Stimulated activated naive CD8-positive, alpha-beta T cell treated with anti-CD3 and anti-CD28 coated beads, Interleukin-15, Interleukin-2, amounts not matched to agents 100 U/mL and 50 U/mL, for 24 hours (primary cell): ENCODE measurements at places on chromosomes 12 and 14.
A peak's percentile ranks its signal among the peaks of the same experiment; 100 is the strongest.

DNA sequence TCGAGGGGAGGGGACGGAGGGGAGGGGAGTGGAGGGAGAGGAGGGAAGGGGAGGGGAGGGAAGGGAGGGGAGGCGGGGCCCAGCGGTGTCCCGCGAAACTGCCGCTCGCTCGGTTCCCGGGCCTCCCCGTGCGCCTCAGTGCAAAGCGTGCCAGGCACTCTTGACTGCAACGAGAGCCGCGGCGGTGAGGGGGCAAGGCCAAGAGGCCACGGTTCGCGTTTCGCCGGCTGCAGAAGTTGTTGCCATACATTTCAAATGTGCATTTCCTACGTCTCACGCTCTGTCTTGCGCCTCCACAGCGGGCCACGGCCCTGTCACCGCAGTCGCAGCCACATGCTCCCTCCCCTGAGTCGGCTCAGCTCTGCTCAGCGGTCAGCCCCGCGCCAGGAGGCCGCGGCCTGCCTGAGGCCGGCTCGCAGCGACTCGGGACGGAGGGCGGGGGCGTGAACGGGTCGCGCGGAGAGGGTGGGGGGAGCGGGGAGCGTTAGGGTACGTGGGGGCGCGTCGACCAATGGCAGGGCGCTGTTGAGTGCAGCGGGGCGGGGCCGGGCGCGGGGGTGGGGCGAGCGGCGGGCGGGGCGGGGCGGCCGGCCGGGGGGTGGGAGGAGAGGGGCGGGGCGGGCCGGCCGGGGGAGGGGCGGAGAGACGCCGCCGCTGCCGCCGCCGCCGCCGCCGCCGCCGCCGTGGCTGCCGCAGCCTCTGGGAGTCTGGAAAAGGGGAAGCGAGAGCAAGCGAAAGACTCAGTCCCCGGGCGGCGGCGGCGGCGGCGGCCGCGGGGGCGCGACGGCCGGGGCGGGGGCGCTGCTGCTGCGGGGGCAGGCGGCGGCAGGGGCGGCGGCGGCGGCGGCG, at the start of gene PPP2R5C:
PPP2R5C (plus strand) TSS at position 678 of the 849 bp plus-strand sequence. CDS start 185 bp downstream, outside the sequence.
- DNase-seq = peak; percentile 89

GRCh38 chr14:56846970-56847930, 37.0 kb upstream of the OTX2 start:
- DNase-seq = no peak

DNA sequence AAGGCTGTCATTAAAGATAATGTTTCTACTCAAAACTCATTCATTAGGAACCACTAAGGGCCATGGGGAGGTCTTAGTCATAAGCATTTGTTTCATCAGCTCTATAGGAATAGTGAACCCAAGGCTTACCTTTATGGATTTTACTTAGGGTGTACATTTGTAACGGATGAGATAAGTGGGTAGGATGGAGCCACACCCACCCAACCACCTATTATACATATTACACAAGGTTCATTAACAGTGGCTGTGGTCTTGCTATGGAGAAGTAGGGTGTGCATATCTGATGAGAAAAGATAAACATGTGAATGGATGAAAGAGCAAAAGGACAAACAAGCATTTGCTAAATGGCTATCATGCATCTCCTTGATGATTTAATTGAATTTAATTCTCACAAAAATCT, 39.6 kb upstream of the ITPR2 start:
- no peak for DNase-seq

- DNase-seq = no peak
Measured at GRCh38 chr12:31813305-31813704, 84.5 kb upstream of the AMN1 start.
